NCI-H2171 (cell line): ENCODE measurements at places on chromosomes 5 and 9.
A peak's percentile ranks its signal among the peaks of the same experiment; 100 is the strongest.

DNA sequence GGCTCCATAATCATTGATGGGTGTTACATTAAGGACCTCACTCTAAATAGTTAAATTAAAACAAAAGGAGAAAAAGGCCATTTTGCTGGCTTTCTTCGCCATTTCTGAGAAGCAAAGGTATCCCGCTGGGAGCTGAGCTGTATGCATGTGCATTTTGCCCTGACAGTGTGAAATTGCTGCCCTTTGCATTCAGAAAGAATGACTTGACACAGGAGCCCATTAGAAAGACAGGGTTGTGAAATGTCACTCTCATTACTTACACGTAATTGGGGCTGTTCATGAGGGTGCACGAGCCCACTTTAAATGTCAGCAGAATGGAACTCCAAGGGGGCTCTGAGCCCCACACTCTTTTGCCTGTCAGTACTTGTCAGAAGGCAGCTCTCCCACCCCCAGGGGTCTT, 85.0 kb downstream of the SEMA4D start:
- no peak for DNase-seq

DNA sequence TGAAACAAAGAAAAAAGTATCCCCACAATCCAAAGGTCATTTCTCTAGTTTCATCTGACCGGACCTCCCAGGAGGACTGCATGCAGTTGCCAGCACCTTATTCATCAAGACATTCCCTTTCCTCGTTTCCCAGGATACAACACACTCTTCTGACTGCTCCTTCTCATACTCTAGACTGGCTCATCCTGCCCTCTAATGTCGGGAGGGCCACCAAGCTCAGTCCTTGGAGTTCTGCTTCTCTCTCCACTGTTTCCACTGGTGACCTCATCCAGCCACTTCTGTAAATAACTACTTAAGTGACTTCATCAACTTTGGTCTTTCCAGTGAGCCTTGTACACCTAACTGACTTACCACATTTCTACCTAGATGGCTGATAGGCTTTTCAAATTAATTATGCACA, 179.1 kb downstream of the EPB41L4A start:
- DNase-seq = no peak

DNA sequence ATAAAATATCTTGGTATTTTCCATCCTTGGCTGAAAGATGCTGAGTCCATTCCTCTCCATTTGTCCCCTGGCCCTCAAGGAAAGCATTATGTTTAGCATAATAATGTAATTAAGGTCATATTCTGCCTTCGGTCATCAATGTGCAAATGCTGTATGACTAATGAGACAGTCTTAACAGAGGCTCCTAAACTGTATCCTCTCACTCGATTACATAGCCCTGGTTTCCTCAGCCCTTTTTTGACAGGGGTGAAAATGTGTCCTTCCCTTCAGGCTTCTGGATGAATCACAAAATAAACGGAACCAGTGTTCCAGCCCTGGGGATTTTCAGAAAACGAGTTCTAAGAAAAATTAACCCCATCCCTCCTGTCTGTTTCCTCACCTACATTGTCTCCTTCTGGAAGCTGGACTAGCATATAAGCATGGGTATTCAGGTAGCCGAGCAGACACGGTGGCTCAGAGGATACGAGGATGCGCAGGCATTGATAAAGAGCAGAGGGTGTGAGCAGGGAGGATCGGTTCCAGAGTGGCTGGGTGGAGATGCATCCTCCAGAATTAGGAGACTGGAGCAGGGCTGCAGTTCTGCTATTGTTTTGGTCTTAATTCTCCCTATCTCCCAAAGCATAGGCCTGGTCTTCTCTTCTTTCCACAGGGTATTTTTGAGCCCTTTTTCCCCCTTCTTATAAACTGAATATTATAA, 742.9 kb downstream of the TLR4 start:
- DNase-seq = no peak

- DNase-seq = no peak
Measured at GRCh38 chr5:180197016-180197702, 11.9 kb downstream of the RASGEF1C start.

DNA sequence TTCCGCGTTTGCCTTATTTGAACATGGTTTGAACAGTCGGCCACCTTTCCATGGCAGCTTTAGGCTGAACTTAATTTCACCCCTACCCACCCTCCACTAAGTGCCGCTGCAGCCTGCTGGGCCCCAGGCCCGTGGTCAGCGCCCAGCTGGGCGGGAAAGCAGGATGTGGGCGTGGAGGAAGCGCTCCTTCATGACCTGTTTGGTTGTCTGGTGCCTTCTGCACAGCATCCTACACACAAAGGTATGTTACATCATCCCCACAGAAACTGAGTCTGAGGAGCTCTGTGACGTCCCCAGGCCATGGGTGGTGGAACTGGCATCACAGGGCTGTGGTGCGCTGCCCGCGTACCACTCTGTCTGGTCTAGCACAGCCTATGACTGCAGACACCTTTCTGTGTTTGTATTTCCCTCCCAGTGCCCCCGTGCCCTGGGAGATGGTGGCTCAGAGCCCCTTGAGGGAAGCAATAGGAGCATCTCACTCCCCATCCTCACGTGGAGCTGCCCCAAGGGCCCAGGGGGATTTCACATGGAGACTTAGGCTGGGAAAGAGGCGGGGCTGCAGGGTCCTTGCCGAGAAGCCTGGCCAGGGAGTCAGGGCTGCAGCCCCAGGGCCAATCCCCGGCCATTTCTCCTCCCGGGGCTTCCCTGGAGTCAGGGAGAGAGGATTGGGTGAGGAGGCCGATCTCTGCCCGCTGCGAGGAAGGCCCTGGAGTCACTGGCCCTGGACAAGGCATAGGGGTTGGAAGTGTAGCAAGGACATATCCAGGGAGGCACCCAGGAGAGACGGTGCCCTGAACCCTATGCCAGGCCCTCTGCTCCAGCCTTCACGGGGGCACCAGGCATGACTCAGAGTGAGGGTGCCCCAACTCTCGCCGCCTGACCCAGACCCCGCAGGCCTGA, 37.5 kb upstream of the SUSD3 start:
- no peak for DNase-seq

DNA sequence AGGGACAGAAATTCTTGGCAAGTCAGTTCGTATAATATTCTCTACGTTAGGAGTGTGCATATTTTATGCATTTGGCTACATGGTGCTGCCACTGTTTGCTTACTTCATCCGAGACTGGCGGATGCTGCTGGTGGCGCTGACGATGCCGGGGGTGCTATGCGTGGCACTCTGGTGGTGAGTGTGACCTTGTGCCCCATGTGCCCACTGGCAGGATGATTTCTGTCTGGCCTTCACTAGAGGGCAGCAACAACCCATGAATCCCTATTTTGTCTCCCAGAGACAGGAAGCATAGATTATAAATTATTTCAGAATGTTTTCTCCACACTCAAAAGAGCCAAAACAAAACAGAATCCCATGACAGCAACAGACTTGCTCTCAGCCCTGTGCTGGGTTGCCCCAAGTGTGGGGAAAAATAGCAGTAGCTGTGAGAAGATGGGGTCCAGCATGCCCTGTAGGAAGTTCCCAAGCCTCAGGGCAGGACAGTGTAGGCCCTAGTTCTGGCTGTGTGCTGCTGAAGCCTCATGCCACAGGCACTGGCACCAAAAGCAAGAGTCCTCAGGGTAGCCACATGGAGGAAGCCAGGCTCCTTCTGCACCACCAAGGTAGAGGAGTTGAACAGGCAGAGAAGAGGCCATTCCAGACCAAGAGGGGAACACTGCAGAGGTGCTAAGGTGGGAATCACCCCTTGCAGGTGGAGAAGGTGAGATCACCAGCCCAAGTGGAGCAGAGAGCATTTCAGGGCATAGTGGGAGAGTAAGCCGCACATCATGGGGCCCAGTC, 16.0 kb downstream of the SLC22A5 start:
- no peak for DNase-seq

GRCh38 chr5:1169211-1170115, 31.9 kb upstream of the SLC6A19 start:
- no peak for DNase-seq

DNA sequence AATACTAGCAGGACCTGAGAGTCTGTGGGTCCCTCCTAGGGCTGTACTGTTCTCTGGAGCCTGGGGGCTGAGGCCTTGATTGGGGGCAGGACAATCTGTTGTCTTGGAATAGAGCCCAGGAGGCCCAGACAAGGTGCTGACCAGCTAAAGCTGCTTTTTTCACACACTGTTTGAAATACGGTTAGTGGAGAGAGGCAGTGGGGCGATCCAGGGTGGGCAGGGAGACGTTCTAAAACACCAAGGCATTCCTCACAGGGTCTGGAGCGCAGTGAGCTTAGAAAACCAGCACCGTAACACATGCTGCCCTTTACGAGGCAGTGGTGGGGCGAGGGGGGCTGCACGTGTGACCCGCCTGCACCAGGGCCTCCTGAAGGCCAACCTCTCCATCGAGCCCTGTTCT, 55.1 kb downstream of the EHMT1 start:
- DNase-seq = no peak

DNA sequence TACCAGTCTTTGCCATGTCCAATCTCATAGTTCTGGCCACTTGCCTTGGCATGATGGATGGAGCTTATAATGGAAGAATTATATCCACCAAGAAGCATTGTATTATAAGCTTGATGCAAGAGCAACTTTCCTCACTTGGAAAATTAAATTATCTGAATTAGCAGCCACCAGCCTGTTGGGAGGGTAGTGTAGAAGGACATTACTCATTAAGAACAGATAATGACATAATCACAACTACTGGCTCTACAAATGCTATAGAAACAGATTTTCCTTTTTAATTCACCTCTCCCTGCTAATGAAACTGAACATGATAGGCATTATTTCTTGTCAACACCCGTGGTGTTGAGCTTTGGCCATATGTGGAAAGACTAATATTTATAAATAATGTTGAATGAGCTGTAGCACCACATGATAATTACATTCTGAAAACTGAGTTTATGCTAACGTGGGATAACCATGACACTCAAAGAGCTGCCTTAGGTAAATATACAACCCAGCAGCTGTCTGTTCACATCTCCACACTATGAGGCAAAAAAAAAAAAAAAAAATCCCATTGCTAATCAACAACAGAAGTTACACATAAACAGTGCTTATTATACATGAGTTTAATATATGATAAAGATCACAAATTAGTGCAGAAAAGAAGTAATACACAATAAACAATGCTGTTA, 48.1 kb upstream of the NR4A3 start:
- peak; percentile 16 for DNase-seq

DNA sequence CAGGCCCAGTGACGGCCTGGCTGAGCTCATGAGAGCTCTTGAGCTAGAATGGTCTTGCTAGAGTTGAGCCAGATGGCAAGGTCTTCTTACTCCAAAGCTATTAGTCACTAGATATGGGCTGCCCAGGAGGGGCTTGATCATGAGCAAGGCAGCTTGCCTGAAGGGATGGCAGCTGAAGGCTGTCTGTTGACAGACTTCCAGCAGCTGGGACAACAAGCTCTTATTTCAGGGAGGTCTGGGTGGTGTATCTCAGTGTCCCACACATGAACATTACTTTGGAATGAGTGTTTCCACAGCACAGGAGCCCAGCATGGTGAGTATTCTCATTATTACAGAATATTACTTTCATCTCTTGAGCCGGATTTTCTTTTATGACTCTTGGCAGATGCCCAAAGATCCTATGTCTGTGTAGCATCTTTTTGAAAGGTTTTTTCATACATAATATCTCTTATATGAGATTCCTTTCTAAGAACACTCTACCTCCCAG, 414.1 kb downstream of the ARHGEF28 start:
- DNase-seq = peak; percentile 47

- no peak for DNase-seq
Measured at GRCh38 chr9:33506626-33507370, 17.3 kb upstream of the ANKRD18B start.

DNA sequence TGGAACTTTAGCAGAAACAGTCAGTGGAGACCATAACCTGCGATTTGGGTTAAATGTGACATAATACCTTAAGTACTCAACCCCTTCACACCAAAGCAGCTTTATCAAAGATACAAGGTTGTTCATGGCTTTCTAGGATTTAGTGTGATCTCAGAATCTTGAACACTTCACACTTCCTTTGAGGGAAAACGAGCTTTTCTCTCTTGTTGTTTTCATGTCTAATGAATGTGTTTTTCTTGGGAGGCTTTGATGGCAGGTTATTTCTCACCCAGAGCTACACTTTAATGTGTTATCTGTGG, 437.0 kb downstream of the TMEM232 start:
- DNase-seq = no peak

DNA sequence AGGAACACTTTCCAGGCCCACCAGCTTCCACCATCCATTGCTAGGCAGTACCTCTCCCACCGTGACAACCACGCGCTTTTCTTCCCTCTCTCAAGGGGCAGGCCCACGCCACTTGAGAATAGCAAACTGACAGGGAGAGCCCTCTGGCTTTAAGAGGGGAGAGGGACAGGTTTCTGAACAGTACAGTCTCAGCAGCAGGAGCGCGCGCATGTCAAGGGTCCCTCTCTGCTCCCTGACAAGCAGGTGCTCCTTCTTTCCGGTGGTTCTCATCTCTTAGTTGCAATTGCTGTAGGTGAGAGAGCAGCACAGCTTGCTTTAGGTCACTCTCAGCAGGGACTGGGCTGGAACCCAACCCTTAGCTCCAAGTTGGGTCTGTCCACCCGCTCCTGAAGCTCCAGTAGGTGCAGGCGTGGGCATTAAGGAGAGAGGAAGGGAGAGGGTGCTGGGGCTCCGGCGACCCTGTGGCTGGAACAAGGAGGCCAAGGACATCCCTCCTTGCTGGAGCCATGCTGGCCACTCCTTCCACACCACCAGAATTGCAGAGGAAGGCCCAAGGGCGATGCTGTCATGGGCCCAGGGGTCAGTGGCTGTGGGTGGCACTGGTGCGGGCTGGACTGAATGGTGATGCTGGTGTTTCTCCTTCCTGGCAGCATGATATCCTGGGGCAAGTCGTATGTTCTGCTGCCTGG, 9.0 kb upstream of the PHF2 start:
- DNase-seq = no peak

- no peak for DNase-seq
Measured at GRCh38 chr5:142320430-142320738, 4.4 kb downstream of the SPRY4 start.

GRCh38 chr5:81829242-81829641, 78.3 kb upstream of the SSBP2 start:
- no peak for DNase-seq

DNA sequence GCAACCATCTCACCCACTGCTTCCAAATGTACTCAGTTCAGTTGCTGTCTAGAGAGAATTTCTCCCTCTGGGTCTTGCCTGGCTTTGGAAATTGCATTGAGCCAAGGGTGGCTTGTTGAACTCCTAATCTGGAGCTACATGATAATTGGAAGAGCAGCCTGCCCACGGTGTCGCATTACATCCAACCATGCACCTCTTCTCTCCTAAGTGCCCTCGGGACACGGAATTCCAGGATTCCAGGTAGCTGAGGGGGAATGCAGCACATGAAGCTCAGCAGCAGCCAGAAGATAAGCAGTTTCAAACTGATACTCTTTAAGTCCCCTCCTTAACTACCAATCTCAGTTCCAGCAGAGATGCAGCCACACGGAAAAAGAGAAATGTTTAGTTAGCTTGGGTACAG, 509.4 kb upstream of the KLF4 start:
- DNase-seq = peak; percentile 11

- DNase-seq = no peak
Measured at GRCh38 chr5:125112196-125112595, 365.8 kb upstream of the ZNF608 start.

- DNase-seq = peak; percentile 5
Measured at GRCh38 chr5:37664551-37664950, 175.3 kb downstream of the GDNF start.

- no peak for DNase-seq
Measured at GRCh38 chr5:125181159-125181558, 434.7 kb upstream of the ZNF608 start.

GRCh38 chr5:181281077-181281983, 20.4 kb upstream of the TRIM52 start:
- no peak for DNase-seq
